CD4-positive, alpha-beta T cell treated with Interleukin-15 for 4 hours (primary cell): ENCODE measurements at places on chromosomes 6 and 20.

- peak; percentile 79 for DNase-seq
These were observed 551 bp downstream of the TREML2 start for GRCh38 chr6:41200296-41200900.

DNA sequence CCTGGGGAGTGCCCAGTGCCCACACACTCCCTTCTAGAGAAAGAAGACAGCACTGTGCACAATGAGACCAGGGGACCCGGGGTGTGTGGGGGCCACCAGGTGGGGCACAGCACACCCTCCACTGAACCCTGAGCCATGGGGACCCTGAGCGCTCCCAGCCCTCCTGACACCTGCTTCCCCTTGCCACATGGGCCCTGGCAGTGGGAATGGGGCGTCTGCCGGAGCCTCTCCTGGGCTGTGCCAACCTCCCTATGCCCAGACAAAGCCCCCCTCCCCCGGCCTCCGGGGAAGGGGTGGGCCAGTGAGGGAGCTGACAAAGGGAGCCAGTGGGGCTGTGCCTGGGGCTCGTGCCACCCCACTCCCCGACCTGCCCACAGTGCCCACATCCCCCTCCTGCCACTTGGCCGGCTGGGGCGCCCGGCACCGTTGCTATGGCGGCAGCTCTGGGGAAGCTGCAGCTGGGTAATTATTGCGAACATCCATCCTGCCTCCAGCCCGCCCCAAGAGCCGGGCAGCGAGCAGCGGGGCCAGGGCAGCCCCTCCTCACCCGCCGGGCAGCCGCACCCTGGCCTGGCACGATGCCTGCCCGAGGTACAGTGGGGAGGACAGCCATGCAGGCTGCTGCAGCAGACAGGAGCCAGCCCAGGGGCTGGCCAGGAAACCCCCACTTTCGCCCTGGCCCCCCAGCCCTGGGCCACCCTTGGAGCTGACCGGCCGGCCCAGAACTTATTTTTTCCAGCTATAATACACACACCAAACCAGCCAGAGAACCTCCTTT lies 41.9 kb upstream of the NOL4L start:
- no peak for DNase-seq

- peak; percentile 85 for DNase-seq
These were observed 39.2 kb downstream of the TRIM27 start for GRCh38 chr6:28884423-28885131.

DNA sequence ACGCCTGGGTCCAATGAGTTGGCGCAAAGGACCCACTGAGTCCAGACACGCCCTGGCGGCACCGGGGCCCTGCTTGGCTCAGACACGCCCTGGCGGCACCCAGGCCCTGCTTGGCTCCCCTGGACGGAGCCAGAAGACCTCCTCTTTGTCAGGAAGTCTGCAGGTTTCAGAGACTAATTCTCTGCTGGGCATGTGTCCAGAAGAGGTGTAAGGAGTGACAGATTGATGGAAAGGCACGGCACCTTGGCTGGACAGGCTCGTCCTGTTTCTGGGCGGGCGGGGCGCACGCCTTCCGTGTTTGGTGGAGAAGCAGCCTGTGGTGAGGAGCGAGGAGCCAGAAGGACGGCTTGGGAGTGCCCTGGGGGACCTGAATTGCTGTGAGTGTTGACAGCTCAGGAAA lies 23.1 kb upstream of the DACT2 start:
- DNase-seq: no peak

- DNase-seq: no peak
These were observed 23.0 kb downstream of the ZNF217 start for GRCh38 chr20:53570446-53571276.

DNA sequence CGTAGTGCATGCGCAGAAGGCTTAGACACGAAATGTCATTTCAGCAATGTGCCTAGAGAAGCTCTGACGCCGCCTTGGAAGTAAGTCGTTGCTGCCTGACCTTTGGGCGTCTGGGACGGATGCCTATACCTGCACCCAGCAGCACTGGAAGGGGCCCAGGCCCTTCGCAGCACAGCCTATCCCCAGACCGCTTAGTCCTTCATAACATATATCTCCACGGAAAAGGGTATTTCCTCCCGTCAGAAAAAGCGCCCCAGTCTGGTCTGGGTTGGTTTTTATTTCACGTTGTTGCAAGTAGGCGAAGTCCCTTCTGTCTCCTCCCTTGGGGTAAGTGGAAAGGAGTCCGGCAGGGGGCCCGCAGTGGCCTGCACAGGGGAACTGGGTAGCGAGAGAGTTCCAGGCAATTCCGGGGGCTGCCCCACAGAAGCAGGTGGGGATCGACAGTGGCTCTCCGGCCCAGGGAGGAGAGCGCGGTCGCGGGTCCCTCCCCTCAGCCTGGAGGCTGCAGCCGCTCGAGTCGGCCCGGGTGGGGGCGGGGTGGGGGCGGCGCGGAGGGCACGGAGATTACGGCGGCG lies 559 bp upstream of the EYA4 start:
- no peak for DNase-seq

DNA sequence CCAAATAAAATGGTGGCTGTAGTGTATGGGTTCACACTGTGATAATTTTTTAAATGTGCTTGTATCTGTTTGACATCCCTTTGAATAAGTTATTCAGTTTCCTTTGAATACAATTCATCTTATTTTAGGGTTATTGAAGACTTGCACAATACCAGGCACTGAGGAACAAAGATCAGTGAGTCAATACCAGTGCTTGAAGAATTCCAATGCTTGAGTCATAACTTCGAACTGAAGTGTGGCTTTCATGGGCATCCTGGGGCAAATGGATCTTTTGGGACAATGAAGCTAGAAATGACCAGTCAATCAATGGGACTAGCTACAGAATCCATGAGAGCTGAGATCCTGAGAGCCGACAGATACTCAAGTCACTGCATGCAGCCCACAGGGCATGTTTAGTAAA lies 349.9 kb upstream of the FLRT3 start:
- no peak for DNase-seq

GRCh38 chr20:49712996-49713752 lies 504 bp downstream of the B4GALT5 start:
- DNase-seq: no peak

DNA sequence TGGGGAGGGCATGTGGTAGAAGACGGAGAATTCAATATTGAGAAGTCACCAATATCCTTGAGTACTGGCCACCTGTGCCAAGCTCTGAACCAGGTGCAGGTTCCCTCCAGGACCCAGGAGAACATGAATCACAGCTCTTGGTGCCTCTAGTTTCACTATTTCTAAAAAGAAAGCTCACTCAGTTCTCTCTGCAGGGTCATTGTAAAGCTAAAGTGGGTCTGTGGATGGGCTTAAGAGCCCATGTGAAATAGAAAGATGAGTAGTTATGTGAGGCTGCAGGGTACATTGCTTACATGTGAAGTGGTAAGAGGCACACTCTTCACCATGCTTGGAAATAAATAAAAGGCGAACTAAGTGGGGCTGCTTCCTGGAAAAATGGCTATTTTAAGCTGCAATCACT lies 43.6 kb downstream of the ZNF831 start:
- no peak for DNase-seq

DNA sequence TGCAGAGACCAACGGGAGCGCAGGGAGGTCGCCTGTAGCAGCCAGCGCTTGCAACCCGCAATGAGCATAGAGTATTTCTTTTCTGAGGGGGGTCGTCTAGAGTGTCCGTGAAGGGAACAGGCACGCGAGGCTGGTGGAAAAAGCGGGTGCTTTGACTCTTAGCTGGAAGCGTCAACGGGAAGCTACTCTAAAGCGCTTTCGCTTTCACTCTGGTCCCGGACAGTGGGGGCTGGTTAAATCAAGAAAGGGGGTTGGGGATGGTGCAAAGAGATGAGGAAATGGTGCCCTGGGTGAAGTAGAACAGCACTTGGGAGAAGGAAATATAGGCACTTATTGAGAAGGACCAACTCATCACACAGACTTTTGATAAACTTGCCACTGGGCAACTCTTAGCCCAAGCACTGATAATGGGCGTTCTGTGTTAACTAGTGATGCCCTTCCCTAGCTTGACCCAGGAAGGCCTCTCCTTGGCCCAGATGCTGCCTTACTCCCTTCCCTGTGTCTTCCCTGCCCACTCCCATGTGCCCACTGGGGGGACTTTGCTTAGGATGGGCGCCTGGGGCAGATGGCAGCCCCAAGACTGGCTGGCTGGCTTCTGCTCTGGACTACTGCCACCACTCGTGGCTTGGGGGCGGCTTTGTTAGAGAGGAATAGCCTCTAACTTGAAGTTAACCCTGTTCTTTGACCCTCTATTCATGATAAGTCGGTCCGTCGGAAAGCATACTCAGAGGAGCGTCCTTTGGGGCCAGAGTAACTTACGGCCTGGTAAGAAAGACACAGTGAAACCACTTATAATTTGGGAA lies 585 bp downstream of the PSMB9 start:
- DNase-seq: peak; percentile 58

DNA sequence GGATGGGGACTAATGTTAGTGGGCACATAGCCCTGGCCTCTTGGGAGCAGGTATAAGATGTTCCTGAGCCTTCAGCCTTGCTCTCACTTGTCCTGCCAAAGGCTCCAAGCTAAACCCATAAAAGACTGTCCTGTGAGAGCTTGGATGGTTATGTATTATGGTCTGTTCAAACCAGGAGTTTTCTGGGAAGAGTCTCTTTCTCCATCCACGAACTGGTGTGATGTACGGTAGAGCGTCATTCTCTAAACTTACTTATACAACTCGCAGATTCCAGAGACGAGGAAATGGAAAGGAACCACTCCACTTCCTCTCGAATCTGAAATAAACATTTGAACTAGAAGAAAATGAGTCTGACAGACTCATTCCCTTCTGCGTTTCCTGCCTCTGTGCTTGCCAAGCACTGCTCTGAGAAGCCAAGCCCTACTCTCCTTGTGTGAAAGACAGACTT lies 5.3 kb downstream of the SOBP start:
- DNase-seq: no peak

DNA sequence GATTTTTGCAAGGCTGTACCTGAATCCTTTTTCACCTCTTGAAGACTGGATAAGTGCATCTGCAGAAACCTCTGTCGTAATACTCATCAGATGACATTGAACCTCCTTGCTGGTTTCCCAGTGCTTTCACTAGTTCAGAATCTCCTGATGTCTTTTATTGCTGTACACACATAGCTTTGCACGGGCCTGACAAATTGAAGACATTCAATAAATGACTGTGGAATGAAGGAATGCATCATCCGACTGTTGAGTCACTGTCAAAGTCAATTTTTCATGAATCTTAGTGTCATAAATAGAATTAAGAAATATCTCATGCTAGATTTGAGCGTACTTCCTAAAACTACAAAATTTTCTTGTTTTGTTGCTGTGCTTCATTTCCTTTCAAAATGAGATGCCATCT lies 598.2 kb upstream of the MAP3K7 start:
- no peak for DNase-seq

GRCh38 chr6:8268606-8269005 lies 166.3 kb upstream of the EEF1E1 start:
- no peak for DNase-seq

DNA sequence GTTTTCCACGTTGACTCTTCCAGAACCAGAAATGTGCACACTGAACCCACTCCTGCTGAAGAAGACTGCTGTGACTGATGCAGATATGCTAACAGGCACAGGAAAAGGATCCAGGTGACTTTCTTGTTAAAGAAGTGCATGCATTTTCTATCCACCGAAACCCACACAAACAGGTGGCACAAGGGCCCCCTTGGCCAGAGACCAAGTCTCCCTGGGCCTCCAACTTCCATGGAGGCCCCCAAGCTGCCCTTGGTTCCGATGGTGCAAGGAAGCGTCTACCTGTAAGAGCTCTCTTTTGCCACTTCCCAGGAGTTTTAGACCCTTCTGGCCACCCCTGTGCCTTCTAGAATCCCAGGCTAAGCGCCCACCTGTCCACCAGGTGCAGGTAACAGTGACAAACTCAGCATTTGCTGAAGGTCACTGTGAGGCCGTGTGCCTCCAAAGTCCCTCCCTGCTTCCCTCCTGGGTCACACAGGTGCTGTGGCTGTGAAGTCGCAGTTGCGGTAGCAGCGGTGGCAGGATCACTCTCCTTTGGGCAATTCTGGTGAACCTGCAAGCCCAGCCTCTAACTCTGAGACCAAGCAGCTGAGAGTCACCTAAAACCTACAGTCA lies 134.8 kb downstream of the PXDC1 start:
- no peak for DNase-seq

- DNase-seq: peak; percentile 84
These were observed at the start of gene ZBTB12 for GRCh38 chr6:31901953-31902643. ZBTB12 (minus strand) TSS chr6:31902086; CDS start chr6:31901305, 781 bp downstream.

- DNase-seq: peak; percentile 85
These were observed 56.0 kb upstream of the DDR1 start for GRCh38 chr6:30828027-30828962.

- no peak for DNase-seq
These were observed 4.6 kb upstream of the RGS17 start for GRCh38 chr6:153135681-153136080.

DNA sequence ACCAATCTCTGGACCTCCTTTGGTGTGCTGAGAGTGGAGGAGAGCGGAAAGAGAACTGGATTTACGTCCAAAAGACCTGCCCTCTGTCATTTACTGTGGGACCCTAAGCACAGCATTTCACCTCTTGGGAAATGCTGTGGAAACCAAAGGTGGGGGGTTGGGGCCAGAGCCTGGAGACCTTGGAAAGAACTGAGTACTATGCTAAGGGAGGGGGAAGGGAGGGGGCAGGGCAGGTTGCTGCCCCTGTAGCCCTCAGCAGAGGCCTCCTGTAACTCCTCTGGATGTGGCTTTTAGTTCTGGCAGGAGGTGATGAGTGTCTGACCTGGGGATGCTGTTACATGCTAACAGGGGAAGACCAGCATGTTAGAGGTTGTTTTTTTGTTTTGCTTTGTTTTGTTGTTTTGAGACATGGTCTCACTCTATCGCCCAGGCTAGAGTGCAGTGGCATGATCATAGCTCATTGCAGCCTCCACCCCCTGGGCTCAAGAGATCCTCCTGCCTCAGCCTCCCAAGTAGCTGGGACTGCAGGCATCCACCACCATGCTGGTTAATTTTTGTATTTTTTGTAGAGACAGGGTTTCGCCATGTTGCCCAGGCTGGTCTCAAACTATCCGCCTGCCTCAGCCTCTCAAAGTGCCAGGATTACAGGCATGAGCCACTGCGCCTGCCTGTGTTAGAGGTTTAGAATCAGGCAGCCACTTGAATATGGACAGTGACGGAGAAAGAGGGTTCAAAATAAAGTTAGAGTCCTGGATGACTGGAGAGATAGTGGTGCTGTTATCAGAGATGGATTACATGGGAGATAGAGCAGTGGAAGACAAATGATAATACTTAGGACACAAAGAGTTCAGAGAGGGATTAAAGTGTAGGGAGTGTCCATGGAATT lies 18.4 kb upstream of the PARD6B start:
- DNase-seq: no peak

GRCh38 chr6:166664135-166664534 lies 37.1 kb upstream of the RPS6KA2 start:
- DNase-seq: no peak

DNA sequence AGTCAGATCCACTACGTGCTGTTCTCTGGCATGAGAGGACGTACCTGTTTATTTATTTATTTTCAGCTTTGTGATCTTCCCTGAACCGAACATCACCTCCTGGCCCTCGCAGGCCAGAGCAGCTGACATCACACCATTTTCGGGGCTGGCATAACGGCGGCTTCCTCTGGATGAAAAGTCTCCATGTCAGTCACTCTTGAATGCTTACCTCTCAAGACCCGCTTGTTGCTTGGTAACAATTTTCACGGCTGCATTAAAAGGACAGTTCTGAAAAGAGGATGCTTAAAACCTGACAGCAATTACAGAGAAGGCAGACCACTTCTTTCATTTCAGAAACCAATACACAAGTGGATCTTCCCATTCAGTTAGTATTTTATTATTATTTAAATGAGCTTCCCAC lies 159.8 kb upstream of the CDH4 start:
- no peak for DNase-seq
